Cortex of kidney (tissue), 1 donor: ENCODE measurements at places on chromosomes 3 and 15.

GRCh38 chr3:72582211-72582878 lies 265.9 kb downstream of the SHQ1 start:
- no peak for DNase-seq

DNA sequence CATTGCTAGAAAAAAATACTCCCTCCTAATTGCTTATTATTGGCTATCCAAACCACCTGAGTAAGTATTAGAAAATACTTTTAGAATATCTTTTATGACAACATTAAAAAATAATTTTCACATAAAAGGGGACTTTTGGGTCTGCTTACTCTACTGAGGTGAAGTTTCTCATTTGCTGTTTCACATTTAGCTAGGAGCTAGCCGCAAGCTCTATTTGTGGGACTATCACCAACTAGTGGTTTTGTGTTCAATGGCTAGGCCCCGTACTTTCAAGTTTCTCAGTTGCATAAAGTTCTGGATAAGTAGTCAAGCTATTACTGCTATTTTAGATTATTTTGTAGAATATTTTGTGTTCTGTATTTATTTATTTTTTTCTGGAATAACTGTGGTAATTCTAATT lies 244.2 kb upstream of the SLITRK3 start:
- no peak for DNase-seq

DNA sequence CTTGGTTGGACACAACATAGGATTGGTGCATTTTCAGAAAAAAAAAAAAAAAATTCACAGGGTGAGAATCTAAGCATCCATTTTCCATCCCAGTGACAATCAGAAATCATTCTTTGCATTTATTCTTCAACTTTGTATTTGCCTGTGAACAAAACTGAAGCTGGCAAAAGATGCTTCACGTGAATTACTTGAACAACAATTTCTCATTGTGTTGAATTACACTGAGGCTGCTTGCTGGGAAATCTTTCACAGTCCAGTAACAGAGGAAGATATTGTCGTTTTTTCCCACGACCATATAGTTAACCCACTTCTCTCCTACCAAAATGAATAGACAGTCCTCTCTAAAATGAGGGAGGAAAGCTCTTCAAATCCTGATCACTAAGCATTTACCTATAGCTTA lies 4.3 kb upstream of the SLCO3A1 start:
- DNase-seq = no peak

GRCh38 chr15:76865548-76865991 lies 39.6 kb downstream of the SCAPER start:
- no peak for DNase-seq

DNA sequence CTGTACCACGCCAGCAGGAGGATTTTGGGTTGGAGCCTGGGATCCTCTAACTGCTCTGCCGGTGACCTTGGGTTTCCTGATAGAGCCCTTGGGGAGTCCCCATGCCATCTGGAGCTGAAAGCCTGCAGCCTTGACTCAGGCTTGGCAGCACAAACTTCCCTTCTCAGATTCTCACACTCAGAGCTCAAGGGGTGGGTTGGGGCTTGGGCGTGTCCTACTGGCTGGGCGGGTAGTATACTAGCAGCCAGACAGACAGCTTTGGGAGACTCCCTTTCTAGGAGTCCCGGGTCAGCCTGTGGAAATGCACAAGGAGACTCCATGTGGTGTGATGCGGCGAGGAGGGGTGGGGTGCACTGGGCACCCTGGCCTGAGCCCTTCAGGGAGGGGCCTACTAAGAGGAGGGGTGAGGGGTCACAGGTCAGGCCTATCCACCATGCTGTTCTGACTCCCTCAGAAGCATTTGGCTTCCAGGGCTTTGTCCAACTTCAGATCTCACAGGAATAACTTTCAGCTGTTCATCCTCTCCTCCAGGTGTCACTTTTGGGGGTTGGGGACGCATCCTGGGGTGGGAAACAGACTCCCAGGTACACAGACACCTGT lies 21.6 kb upstream of the PLXNA1 start:
- no peak for DNase-seq

- no peak for DNase-seq
Observed at GRCh38 chr3:190696777-190697501, 165.6 kb downstream of the GMNC start.

DNA sequence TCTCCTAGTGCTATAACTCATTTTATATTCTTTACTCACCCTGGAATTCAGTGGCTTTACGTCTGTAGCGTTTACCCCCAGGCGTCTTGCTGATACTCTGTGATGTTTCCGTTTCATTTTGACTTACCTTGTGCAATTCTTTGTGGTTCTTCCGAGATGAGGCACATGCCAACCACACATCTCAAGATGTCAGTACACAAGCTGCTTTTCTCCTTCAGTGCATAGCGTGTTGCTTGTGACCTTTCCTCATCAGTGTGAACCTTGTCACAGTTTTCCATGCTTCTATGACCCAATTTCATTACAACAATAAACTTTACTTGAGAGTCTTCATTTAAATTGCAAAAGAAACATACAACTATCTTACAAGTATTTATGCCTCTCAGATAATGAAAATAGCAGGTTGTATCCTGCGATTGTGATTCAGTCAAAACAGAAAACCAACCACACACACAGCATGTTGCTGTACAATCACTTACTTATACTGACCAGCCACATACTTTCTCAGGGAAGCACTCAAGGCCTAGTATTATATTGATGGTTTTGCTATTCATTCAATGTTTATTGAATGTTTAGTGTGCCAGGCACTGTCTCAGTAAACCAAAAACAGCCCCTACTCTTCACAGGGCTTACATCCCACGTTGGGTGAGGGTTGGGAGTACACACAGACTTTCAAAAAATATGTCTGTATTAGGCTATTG lies 4.6 kb upstream of the TBL1XR1 start:
- DNase-seq = no peak

GRCh38 chr3:89108291-89108550 lies 800 bp downstream of the EPHA3 start:
- DNase-seq = no peak

DNA sequence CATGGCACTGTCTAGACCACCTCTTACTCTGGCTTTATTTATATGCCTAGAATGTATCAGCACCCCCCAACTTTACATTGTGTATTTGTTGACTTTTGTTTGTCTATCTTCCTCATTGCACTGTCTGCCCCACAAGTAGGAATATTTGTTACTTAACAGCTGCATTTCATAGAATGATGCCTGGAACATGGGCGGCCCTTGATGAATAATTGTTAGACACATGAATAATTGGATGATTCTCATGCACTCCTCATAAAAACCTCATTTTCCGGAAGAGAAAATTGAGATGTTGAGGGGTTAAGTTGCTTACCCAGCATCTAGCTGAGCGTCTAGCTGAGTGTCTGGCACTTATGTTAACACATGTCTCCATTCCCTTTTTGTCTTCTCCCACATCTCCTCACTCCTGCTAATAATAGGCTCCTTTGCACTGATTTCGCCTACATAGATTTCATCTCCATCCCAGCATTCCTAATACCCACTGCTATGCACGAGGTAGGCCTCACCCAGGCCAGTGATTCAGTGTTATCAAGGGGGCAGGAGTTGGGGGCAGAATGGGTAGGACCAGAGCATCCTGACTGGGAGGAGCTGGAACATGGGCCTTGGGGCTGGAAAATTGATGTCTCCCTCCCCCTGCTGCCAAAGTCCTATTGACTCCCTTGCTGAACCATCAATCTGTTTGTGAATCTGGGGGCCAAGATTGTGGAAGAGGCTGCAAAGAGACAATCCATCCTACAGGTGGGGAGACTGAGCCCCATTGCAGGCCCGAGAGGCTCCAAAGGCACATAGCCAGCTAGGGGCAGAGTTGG lies 7.8 kb upstream of the WNT7A start:
- DNase-seq = no peak
